ENCODE measurements at places on chromosomes 1 and 21.

- no peak for DNase-seq
Measured at GRCh38 chr1:119531606-119532323, 24.8 kb downstream of the HSD3B1 start.

DNA sequence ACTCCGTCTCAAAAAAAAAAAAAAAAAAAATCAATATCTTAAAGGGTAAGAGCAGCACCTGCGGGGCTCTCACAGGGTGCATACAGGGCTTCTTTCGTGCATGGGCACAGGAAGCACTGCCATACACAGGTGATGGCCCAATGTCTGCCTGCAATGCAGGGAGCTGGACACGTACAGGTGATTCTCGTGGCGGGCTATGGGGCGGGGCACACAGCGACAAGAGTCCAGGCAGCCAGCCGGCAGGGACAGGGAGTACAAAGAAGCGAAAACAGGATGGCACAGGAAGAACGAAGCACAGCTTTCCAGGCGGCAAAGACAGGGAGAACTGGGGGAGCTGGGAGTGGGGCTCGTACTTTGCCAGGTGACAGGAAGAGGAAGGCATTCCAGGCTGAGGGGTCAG lies 1.6 kb downstream of the KIF17 start:
- DNase-seq, result no peak

DNA sequence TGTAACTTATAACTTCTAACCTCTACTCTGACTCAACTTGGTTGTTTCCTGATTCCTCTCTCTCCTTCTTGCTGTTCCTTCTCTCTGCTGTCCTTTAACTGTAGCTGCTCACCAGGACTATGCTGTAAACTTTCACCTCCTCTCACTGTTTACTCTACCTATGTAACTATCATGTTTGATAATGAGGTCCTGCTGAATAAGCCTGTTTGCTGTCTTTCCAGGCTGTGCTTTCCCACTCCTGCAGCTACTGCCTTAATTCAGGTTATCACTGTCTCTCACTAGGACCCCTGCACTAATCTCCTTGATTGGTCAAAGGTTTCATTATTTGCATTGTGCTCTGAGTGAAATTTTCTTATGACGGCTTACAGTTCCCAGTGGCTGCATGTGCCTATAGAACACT lies 633.9 kb upstream of the PTBP2 start:
- DNase-seq, result no peak

- DNase-seq, result no peak
Measured at GRCh38 chr1:41767534-41768525, 150.9 kb downstream of the HIVEP3 start.

- no peak for DNase-seq
Measured at GRCh38 chr1:169027607-169028320, 78.7 kb upstream of the ATP1B1 start.

GRCh38 chr1:161978011-161978790 lies 45.5 kb downstream of the OLFML2B start:
- no peak for DNase-seq

DNA sequence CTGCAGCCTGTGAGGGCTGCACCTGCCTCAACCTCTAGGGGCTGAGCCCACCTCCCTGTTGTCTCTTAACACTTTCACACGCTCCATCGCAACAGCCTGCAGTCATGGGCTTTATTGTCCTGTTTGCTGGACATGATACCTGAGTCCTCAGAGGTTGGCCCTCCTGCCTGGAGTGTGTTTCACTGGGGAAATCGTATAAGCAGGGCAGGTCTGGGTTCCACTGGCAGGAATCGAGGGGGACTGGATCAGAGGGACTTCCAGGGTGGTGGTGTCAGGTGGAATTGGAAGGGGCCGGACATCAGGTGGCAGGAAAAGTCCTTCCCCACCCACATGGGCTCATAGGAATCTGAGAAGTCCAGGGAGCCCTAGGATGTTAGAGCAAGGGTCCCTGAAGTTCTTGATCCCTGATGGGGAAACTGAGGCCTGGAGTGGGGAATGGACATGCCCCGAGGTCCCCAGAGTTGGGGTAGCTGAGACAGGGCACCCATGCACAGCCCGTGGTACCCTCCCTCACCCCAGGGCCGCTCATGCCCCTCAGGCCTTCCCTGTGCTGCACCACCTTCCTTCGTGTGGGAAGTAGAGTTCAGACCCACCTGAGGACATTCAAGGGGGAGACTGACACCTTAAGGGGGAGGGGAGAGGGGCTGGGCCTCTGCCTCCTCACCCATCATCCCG lies 66.6 kb downstream of the PIK3CD start:
- DNase-seq, result no peak

- no peak for DNase-seq
Measured at GRCh38 chr1:38265293-38266196, 219.0 kb upstream of the POU3F1 start.

- DNase-seq, result no peak
Measured at GRCh38 chr1:72442262-72442661, 159.9 kb upstream of the NEGR1 start.
